ENCODE measurements at places on chromosomes 3 and 15.

GRCh38 chr3:58345457-58345856 is 12.8 kb downstream of the PXK start:
- DNase-seq: no peak

DNA sequence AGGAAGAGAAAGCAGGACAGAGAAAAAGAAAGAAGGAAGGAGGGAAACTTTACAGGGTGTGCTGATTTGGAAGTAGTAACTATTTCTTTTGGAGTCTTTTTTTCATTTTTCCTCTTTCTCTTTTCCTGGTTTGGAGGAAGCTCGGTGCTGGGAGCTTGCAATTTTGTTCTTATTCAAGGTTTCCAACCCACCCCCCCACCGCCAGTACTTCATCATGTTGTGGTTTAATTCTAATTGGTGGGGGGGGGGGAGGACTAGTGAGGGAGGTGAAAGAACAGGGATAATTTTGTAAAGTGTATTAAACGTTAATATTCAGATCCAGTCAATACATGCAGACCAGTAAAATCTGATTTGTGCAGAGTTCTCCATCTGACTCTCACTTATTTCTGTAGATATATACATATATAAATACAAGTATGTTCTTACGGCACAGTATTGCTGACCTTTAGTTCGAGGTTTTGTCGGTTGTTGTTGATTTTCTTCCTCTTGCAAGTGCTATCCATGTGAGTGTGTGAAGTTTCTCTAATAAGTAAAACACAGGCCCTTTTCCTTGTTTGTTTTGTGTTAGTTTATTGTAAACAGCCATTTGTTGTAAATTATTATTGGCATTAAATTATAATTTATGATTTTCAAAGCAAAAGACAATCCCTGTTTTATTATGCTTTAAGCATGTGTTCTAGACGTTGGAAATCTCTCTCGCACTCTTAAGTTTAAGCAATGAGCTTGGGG is 9.3 kb downstream of the NR2F2 start:
- no peak for DNase-seq

- DNase-seq: no peak
These were observed 91.5 kb upstream of the ATP2B2 start for GRCh38 chr3:10596746-10597448.

GRCh38 chr3:141686466-141687291 is 51.4 kb upstream of the RNF7 start:
- DNase-seq: peak; percentile 6

DNA sequence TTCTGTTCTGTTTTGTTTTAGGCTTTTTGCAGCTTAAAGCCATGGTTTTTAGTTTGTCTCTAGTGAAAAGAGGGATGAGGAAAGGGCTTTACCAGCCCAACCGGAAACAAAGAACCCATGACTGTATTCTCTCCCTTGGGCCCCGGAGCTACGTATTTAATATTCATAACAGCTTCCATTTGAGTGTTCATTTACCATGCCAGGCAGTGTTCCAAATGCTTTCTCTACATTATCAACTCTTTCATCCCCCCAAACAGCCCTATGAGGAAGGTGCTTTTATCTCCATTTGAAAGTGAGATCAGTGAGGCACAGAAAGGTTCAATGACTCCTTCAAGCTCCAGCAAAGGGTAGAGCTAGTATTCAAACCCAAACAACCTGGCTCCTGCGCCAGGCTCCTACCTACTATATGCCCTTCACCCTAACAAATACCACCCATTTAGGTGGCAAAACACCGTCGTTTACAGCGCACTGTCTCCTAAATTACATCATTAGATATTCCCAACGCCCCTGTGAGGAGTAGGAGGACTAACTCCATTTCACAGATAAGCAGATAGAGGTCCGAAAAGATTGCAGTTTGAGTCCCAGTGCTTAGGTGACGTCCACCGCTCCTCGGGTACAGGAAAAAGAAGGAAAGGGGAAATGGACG is 27.9 kb downstream of the GTPBP8 start:
- DNase-seq: peak; percentile 36

- DNase-seq: no peak
These were observed 67.9 kb upstream of the UNC13C start for GRCh38 chr15:53910236-53910849.

DNA sequence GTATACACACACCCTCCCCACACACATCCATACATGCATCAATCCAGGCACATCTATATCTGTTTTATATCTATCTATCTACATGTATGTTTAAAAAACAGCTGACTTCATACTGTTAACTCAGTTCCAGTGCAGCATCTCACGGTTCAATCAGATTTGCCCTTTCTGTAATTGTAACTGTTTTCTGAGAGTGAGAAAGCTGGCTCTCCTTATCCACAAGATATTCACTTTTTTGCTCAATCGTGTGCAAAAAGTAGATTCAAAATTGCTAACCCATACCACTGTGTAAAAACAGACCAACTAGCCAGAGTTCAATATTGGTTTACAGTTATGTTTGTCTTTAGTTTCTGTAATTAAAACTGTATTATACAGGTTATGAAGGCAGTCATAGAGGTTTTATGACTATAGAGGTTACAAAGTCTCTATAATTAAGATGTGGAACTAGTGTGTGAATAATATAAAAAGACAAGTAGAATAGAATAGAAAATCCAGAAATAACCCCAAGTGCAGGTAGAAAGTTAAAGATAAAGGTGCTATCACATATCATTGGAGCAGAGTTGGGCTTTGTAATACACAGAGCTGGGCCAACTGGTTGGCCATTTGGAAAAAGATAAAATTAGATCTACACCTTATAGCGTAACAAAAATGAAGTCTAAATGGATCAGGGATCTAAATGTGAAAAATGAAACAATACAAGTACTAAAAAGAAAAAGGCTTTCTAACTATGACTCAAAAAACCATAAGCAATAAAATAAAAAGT is 20.1 kb upstream of the MCF2L2 start:
- DNase-seq: no peak

DNA sequence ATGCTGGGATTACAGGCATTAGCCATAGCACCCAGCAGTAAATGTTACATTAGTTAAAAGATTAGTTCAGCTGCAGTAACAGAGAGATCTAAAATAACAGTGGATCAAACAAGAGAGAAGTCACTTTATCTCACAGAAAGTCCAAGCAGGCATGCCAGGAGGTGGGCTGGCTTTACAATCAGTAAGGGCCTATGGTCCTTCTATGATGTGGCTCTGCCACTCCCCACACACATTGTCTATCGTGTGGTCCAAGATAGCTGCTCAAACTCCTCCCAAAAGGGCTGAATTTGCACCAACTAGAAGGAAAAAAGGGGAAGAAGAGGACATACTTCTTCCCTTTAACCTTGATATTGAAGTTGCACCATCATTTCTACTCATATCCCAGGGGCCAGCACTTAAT is 4.6 kb upstream of the RUVBL1 start:
- DNase-seq: no peak

DNA sequence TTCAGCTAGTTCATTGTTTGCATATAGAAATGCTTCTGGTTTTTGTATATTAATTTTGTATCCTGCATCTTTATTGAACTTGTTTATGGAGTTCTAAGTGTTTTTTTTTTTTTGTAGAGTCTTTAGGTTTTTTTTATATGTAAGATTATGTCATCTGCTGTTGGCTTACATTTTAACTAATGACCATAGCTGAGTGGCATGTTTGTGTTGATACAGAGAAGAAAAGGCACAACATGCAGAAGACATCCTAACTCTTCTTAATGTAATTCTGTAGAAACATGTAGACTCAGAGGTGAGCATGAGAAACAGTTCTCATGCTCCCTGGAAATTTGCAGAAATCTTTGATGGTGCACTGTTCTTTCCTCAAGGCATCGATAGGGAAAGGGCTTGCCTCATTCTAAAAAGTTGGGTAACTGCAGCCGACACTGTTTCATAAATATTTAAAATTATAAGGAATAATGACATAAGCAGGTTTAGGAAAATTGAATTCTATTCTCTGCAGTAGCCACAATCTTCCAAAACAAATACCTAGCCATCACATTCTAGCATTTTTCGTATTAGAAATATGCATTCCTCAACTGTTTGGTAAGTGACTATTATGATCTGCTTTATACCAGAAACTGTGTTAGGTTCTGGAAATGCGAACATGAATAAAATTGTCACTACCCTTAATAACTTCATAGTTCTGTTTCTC is 499.6 kb upstream of the KCNMB2 start:
- DNase-seq: no peak

- DNase-seq: no peak
These were observed 54.1 kb upstream of the GSK3B start for GRCh38 chr3:120148187-120148949.

DNA sequence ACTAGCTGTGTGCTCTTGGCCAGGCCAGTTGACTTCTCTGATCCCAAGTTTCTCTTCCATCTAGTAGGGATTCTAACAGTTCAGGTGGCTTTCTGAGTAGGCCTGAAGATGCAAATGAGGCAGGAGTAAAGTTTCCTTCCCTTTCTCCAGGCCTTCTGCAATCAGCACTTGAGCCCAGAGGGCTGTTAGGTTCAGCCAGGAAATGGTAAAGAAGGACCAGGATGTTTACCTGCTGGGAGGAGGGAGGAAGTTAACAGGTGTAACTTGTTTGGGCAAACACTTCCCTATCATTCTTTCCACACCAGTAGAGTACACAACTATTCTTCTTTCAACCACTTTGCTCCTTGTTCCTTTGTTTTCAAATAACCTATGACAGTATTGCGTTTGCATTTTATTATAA is 13.3 kb upstream of the TNFSF10 start:
- no peak for DNase-seq

GRCh38 chr15:59298225-59298853 is 74.3 kb downstream of the MYO1E start:
- DNase-seq: no peak

- no peak for DNase-seq
These were observed 142.7 kb downstream of the THRB start for GRCh38 chr3:24351779-24352469.

DNA sequence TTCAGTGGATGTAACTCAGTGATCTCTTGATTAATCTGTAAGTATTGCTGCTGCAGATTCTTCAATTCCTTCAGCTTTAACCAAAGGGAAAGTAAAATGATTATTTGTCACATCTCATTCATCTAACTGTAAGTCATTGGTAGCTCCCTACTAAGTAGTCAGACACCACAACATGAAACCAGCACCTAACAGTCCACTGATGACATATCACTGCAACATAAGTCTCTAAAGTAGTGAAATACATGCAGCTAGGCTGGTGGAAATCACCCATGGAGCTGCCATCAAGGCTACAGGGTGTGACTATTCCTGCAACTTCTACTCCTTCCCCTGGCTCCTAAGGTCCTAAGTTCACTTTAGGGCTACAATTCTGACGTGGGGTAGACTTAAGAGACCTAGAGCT is 21.1 kb upstream of the HCLS1 start:
- DNase-seq: no peak

Measured in CD4-positive, alpha-beta T cell treated with Interleukin-12 subunit alpha and Interleukin-12 subunit beta, for 1 hour (primary cell).